GM12891 (cell line): ENCODE measurements at places on chromosomes 2 and 18.

DNA sequence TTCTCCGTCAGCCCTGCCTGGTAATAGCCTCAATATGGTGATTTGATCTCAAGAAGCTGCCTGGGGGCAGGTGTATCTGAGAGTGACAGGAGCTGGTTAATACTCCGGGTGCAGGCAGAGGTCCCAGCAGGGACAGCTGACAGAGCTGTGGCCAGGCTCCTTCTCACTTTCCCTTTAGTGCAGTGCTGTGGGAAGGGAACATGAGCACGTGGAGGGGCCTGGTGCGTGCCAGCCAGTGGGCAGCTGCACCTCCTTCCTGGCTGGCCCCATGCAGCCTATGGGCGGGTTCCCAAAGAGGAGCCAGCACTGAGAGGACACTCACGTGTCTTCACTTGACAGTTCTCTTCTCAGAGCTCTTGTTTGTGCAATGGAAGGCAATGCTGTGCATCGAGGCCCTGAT lies 9.1 kb downstream of the CNNM4 start:
- no peak for DNase-seq

GRCh38 chr2:41709702-41710599 lies 337.9 kb upstream of the PKDCC start:
- no peak for DNase-seq

- DNase-seq, result no peak
Observed at GRCh38 chr2:241208058-241208457, 19.6 kb downstream of the ANO7 start.

- no peak for DNase-seq
Observed at GRCh38 chr2:29430382-29431112, 315.3 kb downstream of the CLIP4 start.

- no peak for DNase-seq
Observed at GRCh38 chr2:85792783-85793441, 39.1 kb downstream of the ATOH8 start.

DNA sequence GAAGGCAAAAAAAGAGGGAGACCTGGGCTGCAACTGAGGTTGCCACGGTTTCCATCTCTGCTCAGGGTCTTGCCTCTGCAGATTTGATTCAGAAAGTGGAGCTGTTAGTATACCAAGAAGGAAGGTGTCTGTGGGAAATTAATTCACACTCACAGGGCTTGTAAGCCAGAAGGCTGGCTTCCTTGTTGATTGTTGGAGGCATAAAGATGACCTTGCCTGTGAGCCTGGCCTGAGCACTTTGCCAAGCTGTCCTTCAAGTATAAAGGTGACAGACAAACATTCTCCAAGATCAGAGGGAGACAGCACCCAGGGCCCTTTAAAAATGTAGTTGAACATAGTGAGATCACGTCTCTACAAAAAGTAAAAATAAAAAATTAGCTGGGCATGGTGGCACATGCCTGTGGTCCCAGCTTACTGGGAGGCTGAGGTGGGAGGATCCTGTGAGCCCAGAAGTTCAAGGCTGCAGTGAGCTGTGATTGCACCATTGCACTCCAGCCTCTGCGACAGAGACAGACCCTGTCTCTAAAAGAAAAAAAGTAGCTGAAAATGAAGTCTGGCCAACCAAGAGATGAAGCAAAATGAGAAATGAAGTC lies 91.2 kb upstream of the UXS1 start:
- DNase-seq, result no peak

- no peak for DNase-seq
Observed at GRCh38 chr18:10743766-10744165, 217.9 kb downstream of the NAPG start.

GRCh38 chr2:121228521-121228920 lies 56.5 kb downstream of the TFCP2L1 start:
- DNase-seq, result no peak

DNA sequence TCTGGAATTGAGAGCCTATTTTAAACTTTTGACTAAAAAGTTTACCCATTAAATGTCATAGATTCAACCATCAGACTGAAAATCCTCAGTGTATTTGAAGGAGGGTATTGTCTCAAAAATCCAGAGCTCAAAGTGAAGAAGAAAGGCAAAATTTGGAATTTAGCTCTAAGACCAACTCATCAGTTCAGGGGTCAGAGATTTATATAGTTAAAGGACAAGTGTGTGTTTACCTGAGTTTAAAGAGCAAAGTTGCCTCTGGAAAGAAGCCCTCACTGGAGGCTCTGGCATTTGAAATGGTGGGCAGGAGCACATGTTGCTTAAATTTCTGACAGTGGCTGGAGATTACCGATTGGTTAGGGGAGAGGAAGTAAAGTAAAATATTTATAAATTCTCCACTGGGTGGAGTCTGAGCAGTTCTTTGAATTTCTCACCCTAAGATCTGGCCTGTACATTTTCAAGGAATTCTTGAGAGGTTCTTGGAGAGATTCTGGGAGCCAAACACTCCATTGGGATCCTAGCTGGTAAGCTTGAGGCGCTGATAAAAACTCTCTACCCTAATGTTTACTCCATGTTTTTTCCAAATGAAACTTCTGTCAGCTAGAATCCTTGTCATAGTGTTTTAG lies at the start of gene KYNU:
Gene KYNU, plus strand, starts transcription at position 449 of the 623 bp plus-strand sequence. CDS start 7,704 bp downstream, outside the sequence.
- no peak for DNase-seq

GRCh38 chr2:136439064-136439676 lies 321.2 kb upstream of the CXCR4 start:
- DNase-seq, result no peak

DNA sequence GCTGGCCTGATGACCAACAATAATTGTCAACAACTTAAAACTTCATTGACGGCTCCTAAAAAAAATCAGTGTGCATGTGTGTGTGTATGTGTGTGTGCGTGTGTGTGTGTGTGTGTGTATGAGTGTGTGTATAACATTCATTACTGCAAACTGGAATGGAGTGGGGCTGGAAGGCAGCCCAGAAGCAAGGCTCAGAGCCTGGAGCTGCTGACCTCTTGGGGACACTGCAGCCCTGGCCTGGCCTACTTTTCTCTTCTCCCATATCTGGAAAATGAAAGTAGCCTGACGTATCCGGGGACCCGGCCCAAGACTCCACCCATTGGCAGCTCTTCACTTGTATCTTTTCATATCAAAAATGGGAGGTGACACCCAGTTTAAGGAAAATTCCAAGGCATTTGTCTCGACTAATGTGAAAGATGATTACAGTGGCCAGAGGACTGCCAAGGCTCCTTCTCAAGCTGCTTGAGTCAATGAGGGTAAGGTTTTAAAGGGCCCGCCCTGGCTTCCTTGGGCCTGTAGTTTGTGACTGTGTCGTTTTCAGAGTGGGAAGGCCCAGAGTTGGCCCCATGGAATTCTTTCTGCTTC lies 72.4 kb upstream of the IL1R1 start:
- DNase-seq, result no peak

GRCh38 chr18:43965691-43966090 lies 688.4 kb upstream of the SYT4 start:
- DNase-seq, result no peak

GRCh38 chr2:117536139-117536538 lies 278.4 kb upstream of the DDX18 start:
- DNase-seq, result no peak
